GM13976 (cell line): ENCODE measurements at places on chromosomes 5 and 9.
A peak's percentile ranks its signal among the peaks of the same experiment; 100 is the strongest.

DNA sequence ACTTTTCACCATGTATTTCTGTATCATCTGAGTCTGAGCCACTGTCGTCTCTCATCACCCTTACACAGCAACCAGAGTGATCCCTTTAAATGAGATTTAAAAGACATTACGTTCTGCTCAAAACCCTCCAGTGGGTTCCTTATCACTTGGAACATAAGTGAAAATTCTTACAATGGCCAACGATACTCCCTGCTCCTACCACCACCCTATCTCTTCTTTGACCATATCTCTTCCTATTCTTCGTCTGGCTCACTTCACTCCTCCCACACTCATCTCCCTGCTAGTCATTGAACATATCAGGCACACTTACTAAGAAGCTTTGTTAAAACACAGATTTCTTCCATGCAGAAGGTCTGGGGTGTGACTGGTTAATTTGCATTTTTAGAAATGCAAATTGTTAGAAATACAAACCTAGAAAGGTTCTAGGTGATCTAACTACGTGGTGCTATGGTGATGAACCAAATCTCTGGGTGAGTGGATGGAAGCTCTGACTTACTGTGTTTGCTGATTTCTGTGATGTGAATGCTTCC is 166.6 kb upstream of the CD180 start:
- no peak for DNase-seq

- DNase-seq = no peak
Measured at GRCh38 chr5:165877475-165877874, 2372.1 kb downstream of the MAT2B start.

DNA sequence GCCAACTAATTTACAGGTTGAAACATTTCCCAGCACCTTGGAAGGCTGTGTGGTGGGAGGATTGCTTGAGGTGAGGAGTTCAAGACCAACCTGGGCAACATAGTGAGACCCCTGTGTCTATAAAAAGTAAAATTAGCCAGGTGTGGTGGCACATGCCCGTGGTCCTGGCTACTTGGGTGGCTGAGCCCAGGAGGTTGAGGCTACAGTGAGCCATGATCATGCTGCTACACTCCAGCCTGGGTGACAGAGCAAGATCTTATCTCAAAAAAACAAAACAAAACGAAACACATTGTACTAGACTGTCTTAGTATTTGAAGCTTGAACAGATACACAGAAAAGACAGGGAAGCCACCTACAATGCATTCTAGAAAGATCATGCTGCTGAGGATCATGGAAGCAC is 2.8 kb upstream of the HSDL2 start:
- DNase-seq = no peak

DNA sequence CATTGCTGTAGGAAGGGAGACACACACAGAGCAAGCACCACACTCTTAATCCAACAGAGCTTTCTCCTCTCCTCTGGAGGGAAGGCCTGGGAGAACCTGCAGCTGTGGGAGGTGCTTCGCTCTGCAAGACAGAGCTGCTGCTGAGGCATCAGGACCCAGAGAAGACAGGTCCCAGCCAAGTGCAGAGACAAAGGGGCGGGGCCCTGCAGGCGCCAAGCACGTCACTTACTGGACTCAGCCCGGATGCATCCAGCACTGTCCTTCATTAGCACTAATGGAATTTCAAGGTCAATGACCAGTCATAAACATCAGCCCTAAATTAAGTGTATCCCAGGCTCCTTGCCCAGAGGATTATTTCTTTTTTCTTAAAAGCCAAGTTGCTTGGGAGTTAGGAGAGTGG is 337.1 kb upstream of the PANK3 start:
- DNase-seq = no peak

DNA sequence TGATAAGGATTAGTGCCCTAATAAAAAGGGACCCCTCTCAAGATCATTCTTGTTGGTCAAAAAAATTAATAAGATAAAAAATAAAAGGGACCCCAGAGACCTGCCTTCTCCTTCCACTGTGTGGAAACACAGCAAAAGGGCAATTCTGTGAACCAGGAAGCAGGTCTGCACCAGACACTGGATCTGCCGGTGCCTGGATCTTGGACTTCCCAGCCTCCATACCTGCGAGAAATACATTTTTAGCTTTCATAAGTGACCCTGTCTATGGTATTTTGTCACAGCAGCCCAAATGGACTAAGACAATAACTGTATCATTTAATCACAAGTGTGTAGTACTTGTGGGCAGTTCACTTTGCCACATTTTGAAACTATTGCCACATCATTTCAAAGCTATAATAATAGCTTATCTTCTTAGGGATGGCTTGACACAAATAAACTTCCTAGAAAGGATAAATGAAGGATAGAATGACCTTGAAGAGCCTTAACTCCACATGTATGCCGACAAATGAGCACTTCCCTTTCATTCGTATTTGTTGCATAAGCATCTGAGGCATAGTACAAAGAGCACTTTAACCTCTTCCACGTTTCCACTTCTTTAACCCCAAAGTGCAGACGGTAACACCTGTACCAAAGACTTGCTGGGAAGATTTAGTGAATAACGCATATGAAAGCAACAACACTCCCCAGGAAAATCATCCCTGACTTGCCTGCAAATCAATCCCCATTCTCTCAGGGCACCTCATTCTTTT is 336.5 kb downstream of the RFX3 start:
- no peak for DNase-seq

GRCh38 chr5:127290019-127290945 is at the start of gene MEGF10:
MEGF10 (plus strand) TSS chr5:127290796; CDS start chr5:127331309, 40,513 bp downstream.
- peak; percentile 65 for DNase-seq
